ENCODE measurements at places on chromosomes 4 and X.

DNA sequence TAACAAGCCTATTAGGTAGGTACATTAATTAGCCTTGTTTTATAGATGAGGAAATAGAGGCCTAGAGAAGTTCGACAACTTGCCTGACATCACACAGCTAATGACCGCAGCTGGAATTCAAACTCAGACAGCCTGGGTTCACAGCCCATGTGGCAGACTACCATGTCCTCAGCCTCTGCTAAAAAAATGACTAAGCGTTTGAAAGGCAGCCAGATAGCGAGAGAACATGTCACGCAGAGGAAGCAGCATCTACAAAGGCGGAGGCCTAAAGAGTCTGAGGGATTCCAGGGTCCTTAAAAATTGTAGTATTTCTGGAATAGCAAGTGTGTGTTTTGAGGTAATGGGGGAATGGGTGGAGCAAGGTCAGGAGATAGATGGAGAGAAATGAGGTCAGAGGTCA, 33.2 kb upstream of the BMP15 start:
- peak; percentile 0 for DNase-seq

DNA sequence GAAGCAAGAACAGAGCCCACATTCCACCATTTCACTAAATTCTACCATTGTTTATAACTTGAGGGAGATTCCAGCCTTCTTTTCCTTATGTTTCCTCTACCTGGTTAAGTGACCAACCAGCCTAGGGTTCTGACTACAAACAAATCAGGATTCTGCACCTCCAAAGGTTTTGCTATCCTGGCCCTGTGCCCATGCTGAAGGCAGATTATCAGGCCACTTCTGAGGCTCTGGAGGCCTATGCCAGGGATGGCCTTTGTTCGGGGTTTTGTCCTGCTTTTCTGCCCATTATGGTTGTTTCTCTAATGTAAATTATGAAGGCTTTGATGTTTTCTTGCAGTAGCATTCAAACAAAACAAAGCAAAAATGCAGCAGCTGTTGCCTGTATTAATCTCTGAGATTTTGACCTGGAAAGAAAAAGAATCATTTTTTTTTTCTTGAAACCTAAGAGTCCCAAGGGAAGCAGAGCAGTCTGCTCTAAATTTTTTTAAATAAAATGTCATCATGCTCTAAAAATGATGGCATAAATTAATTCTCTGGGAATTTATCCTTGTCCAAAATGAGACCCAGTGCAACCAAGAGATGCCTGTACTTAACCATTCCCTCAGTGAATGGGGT, 55.6 kb downstream of the RNF150 start:
- no peak for DNase-seq

- no peak for DNase-seq
Measured at GRCh38 chr4:184021389-184021788, 116.3 kb downstream of the STOX2 start.

DNA sequence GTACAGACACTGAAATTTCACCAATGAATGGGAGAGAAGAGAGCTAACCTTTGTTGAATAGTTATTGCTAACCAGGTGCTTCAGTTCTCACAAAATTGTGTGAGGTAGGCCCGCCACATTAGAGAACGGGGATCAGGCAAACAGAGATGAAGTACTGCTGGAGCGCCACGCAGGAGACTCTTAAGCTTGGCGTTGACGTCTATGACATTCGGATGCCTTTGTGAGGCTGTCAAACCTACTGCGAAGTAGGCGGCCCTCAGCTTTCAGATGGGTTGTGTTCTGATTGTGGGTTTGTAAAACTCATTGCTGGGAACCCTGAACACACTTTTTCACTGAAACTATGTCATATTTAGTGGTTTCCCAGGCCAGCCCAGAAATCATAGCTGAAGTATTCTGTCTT, 173.6 kb downstream of the CBR4 start:
- DNase-seq: no peak

DNA sequence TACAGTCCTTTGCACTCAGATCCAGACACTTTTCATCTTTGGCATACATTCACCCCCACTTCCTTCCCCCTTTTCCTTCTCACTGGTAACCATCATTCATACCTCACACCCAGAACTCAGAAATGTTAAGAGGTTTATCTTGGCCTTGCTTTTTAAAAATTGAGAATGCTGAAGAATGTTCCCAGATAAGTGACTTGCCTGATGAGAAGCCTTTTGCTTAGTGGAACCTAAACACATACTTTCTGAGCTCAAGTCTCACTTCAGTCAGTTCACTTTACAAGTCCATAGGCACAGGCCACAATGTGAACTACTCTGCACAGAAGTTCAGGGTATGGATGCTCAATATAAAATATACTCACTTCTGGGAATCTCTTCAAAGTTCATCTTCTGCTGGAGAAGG, 129.4 kb downstream of the GRIA3 start:
- no peak for DNase-seq

- no peak for DNase-seq
Measured at GRCh38 chr4:183533698-183534097, 28.8 kb downstream of the ING2 start.

DNA sequence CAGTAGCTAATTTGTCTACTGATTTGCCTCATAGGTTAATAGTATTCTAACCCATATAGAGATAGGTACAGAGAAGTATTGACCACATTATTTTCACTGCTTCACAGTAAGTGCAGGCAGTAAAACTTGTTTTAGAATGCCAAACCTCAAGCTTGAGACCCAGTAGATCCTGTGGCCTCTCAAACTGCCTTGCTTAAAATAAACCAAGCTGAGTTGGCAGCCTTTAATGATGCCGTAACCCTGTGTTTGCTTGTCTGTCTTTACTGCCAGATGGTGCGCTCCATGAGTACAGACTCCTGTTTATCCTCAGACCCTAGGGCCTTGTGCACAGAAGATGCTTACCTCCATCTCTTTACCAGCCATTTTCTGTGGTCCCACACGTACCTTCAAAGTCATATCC, 50.8 kb downstream of the ANXA3 start:
- no peak for DNase-seq

DNA sequence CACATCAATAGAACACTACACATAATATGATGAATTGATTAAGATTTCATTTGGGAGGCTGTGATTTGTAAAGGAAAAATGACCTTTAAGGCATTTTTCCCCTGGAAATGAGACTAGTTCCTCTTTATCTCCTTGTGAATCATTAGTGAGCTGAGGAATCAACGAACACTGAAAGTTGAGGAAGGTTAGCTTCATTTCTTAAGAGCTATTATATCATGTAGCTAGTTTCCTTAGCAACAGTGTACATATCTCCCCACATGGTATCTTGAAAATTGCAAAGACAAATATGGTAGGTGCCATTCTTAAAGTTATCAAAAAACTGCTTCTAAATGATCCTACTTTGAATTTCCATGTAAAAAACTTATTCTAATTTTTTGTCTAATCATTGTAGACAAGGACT, 127.5 kb upstream of the NRK start:
- DNase-seq: no peak

DNA sequence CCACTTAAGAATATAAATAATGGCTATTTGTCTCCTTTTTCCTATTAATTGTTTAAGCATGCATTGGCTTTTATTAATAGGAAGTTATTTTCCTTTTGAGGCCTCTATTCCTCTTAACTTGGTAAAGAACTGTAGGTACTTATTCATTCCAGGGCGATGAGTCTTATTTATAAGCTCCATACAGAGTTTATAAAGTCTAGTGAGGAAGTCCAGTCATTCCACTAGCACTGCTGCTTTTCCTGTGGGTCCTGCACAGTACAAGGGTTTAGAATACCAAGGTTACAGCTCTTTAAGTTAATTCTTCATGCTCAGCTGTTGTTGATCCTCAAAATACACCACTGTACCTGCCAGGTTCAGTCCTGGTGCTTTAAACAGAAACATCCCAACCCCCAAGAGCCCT, 28.5 kb upstream of the WNK3 start:
- no peak for DNase-seq

DNA sequence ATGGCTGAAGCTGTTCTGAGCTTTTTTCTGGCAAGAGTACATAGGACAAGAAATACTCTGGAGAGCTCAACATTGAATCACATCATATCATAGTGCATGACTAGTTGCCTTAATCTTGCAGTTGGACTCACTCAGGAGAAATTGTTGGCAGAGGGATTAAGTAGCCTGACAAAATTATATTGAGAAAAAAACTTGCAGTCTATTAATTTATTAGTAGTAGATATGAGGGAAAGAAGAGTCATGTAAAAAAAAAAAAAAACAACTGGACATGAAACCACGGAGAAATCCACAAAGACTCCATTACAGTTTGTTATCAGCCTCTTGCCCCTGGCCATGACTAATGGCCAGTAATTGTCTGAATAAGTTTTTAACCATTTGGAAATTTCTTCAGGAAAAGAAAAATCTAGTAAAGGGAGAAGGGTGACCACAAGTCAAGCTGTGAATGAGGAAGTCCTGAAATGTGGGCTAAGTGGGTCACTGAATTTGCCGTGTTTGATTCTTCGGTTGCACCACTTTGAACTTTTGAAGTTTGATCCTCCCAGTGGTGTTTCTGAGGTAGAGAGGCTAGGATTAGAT, 45.6 kb downstream of the FHL1 start:
- DNase-seq: no peak

- no peak for DNase-seq
Measured at GRCh38 chr4:165095291-165095690, 17.4 kb downstream of the TMEM192 start.

DNA sequence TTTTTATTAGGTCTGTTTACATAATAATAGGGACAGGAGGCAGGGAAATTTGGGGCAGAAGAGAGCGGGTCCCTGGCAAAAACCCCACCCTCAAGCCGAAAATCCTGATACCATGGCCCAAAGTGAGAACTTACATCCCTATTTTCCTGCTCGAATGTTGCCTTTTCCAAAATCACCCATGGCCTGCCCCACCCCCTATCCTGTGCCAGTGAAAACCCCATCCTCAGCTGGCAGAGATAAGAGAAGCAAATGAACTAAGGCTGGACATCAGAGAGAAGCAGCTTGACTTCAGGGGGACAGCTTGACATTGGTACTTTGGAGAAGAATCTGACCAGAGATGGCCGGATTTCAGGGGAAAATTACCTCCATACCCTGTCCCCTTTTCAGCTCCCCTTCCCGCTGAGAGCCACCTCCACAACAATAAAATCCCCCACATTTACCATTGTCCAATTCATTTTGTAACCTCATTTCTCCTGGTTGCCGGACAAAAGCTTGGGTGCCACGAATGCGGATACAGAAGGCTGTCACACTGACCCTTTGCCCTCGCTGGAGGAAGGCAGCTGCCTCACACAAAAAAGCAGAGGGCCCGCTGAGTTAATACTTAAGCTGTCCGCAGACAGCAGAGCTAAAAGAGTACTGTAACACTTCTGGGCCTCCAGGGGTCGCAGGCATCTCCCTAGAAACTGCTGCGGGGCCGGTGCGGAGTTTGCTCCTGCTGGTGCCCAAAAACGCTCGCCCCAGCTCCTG, 196.2 kb downstream of the SNCA start:
- peak; percentile 15 for DNase-seq

DNA sequence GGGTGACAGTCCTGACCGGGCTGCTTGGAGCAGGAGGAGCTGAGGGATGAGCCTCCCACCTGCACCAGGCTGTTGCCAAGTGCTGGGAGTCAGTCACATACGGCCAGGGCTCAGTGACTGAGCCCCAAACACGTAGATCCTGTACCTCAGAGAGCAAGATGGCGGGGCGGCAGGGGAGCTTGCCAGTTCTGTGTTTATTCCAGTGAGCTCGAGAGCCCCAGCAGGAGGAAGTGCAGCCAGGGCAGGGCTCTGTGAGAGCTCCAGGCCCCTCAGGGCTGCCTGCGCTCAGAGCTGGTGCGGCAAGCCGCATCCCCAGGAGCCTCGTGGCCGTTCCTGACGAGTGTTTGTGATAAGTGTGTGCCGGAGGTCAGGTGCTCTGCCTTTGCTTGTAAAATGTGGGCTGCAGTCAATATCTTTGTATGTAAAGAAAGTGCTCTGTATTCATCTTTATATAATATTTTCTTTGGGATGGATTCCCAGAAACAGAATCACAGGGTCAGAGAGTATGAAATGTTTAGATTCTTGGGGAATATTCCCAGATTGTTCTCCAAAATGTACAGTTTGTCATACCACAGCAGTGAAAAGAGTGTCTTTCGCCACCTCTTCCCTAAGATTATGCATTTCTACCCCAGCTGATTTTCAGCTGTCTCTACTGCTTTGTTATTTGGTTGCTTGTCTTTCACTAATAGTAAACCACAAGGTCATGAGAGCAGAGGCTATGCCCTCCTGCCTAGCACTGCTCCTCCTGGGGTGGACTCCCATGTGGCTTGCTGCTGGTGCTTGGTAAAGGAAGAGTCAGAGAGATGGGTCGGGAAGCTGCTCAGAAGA, 50.3 kb downstream of the NELFA start:
- no peak for DNase-seq

DNA sequence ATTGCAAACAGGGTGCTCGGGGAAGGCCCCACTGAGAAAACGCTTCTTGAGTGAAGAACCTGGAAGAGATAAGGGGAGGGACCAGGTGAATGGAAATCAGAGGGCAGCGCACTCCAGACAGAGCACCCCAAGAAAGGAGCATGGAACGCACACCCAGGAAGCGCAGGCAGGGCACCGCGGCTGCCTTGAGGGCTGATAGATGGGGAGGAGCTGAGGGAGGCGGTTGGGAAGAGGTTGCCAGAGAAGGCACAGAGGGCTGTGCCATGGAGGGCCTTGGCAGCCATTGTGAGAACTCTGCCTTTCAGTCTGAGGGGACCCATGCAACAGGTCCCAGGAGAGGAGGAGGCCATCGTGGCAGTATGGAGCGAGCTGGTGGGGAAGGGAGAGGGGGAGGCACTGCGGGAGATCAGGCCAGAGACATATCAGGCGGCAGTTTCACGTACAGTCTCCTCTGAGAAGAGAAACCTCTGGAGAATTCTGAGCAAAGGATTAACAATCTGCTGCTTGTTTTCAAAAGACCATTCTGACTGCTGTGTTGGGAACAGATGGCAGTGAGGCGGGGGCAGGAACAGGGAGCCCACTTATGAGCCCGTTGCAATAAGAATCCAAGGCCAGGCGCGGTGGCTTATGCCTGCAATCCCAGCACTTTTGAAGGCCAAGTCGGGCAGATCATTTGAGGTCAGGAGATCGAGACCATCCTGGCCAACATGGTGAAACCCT, 83.7 kb downstream of the PCYT1B start:
- no peak for DNase-seq

DNA sequence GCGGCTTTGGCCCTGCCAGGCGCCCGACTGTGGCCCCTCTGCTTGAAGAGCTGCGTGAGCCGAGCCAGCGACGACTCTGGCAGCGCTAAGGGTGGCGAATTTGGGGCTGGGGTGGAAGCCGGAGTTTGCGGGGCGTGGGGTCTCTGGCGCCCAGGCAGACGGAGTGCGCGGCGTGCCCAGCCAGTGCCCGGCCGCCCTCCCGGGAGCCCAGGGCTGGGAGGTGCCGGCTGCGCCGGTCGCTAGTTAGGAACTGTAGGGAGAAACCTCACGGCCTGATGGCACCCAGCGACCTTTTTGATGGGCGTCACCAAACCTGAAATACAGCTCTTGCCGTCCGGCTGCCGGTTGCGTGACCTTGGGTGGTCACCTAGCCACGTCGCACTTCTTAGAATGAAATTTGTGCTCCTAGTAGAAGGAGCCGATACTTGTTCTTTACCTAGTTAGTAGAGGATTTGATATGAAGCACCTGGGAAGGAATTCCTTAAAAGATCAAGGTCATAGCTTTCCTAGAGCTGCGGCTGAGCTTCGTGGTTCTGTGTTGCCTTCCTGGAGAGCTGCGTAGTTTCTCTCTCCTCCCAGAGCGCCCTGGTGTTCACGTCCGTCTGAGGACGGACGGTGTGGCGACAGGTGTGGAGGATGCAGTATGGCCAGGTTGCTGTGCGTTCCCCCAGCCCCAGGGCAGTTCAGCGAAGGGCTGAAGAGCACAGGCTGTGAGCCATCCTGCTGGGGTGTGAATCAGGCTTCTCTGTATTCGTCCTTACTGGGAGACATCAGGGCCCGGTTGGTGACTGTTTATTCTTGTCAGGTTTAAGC, 680 bp downstream of the MAEA start:
- DNase-seq: no peak

GRCh38 chr4:23413631-23414030, 476.2 kb downstream of the PPARGC1A start:
- DNase-seq: no peak

Data from HFF-Myc (cell line).